Psoas muscle (tissue), 8 donors: ENCODE measurements at places on chromosomes 4 and X. TPM values are rescaled to one million over a fixed set of nuclear protein-coding genes. Genes with fewer than 3 reads are reported as not detected.

DNA sequence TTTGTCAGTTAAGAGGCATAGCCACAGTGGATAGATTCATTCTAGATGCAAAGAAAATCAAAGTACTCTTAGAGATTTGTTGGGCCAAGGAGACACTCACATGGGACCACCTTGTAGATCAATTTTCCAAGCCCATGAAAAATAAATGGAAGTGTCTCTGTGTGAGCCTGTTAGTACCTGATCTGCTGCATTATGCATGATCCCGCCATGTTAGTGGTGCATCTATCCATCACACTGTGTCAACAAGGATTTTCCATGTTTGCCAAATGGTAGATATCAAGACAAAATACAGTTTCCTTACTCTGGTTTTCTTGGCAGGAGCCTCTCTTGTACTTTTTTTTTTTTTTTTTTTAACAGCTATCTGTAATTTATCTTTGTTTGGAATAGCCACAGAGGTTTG is 112.4 kb downstream of the EGF start:
- no peak for DNase-seq

GRCh38 chr4:145881989-145882388 is 56.6 kb downstream of the ZNF827 start:
- no peak for DNase-seq

DNA sequence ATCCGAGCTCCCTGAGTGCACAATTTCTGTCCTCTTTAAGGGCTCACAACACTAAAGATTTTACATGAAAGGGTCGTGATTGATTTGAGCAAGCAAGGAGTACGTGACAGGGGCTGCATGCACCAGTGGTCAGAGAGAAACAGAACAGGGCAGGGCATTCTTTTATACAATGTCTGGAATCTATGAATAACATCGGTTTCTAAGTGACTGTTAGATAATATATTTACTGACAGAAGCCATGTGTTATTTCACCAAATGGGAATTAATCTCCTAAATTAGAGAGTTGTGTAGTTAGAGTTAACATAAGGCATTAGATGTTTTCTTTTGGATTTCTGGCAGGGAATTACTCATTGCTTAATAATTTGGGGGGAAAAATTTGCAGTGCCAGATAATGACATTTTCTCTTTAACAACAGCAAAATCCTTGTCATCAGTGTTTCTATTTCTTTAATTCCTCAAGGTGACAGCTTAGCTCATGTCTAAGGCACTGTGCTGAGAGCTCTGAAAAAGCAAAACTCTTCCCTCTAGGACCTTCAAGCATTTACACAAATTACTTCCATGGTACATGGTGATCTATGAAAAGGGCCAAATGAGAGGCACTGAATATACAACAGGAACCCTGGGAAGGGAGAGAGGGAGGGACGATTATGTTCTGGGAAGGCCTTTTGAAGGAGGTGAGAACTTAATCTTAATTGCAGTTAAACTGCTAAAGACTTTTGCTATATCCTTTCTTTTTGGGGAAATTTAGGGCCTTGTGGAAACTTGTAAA is 145.0 kb downstream of the RTL3 start:
- DNase-seq, result no peak

- peak; percentile 15 for DNase-seq
These were observed 2.8 kb downstream of the MXD4 start for GRCh38 chr4:2259036-2259540.

DNA sequence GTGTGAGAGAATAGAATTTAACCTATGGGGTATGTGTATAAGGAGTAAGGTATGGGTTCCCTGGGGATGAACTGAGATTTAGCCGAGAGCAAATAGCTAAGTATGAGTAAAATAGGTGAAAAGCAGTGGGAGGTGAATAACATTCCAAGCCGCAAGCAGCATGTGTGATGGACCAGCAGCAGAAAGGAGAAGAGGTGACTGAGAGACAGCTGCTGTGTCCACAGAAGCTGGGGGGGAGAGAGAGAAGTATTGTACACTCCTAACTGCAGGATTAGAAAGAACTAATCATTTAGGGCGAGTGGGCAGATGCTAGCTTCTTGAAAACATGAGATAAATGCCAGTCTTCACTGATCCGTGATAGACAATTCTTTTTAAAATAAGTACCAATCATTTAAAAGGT is 296.0 kb downstream of the KLHL4 start:
- no peak for DNase-seq

DNA sequence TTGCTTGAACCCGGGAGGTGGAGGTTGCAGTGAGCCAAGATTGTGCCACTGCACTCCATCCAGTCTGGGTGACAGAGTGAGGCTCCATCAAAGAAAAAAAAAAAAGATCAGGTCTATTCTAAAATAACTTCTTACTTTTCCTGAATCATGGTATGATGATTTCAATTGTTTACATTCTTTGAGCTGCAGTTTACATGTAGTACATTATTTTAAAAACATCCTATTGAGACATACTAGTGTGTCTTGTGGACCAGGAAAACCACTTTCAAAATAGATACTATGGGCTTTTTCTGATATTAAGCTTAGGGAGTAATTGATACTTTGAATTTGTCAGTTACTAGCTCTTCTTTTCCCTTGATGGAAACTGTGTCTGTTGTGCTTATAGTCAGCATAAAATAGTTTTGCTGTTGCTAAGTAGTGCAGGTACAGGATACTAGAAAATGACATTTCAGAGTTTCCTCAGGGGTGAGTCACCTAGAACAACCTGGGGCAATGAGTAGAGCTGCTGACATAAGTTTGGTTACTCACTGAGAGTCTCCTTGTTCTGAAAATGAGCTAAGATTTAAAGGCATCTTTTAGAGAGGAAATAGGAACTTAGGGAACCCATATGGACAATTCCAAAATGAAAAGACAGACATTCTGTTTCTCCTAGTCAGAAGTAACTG is 53.2 kb upstream of the C4orf54 start:
- no peak for DNase-seq

DNA sequence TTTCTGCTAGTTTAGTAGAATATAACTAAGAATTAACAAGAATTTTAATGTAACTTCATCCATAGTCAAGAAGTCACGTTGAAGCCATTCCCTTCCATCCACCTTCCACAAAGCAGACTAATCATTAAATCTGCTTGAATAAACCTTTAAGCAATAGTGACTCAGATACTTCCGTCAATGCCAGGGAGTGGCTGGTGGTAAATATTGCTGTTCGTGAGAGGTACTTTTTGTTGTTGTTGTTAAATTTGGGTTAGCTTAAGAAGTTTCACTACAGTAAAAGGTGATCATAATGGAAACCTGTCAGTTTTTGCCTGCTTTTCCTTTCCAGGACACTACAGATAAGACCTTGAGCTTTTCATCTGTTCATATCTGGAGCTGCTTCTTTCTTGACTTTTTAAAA is 316.3 kb downstream of the TMA16 start:
- no peak for DNase-seq

GRCh38 chr4:74667944-74668343 is 126.4 kb downstream of the BTC start:
- DNase-seq, result no peak

DNA sequence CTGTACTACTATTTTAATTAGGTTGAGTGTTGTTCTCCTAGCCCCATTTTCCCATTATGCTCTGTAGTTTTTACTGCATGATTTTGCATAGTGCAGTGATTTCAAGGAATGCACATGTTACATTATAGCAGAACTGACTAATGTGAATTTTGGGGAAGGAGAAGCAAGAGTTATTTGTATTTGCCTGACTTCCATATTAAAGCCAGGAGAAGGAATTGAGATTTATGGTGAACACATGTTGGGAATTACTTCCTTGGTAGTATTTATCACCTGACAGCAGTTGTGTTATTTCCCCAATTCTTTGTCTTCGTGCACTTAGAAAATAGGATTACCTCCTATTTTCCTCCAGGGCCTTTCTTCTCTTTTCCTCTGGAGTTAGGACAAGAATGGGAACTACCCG is 3.2 kb downstream of the TMEM144 start:
- no peak for DNase-seq

GRCh38 chr4:125772680-125773079 is 457.9 kb downstream of the FAT4 start:
- no peak for DNase-seq

GRCh38 chr4:132958457-132959263 is 190.4 kb upstream of the PCDH10 start:
- no peak for DNase-seq

GRCh38 chr4:85854546-85854945 is 379.6 kb downstream of the ARHGAP24 start:
- no peak for DNase-seq

GRCh38 chr4:20288846-20289512 is 37.3 kb downstream of the SLIT2 start:
- no peak for DNase-seq

- DNase-seq, result no peak
These were observed 190.9 kb downstream of the NDST4 start for GRCh38 chr4:114922592-114922933.

DNA sequence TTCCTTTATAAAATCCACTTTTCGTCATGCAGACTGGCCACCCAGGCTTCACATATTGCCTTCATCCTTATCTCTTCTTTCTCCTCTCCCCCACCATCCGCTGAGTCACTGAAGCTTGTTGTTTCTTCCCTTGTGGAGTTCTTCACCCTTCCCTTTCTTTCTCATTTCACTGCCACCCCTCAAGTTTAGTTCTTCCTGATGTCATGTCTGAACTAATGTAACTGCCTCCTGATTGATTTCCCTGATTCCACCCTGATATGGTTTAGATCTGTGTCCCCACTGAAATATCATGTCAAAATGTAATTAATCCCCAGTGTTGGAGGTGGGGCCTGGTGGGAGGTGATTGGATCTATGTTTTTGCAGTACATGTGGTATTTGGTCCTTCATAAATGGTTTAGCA is 151.4 kb downstream of the CPEB2 start:
- no peak for DNase-seq

The MTNR1A gene
- total RNA-seq, result not detected

The CHRDL1 gene
- 2.2 TPM for total RNA-seq

The GRIA3 gene
- total RNA-seq, result 0.10 TPM

The SSX3 gene
- total RNA-seq, result not detected

The TIMM8A gene
- total RNA-seq, result 11.7 TPM

The ABLIM2 gene
- 292 TPM for total RNA-seq

The AMMECR1 gene
- total RNA-seq, result 1.2 TPM

The ZXDB gene
- 8.2 TPM for total RNA-seq

The STBD1 gene
- 39.8 TPM for total RNA-seq

The SOD3 gene
- total RNA-seq, result 15.6 TPM

The CYSLTR1 gene
- 0.48 TPM for total RNA-seq

The CYLC1 gene
- not detected for total RNA-seq
